ENCODE measurements at places on chromosomes 7 and 10.

GRCh38 chr10:61140765-61141392, 196.9 kb upstream of the RHOBTB1 start:
- no peak for DNase-seq

- no peak for DNase-seq
Observed at GRCh38 chr10:1373287-1373686, 317.1 kb downstream of the WDR37 start.

- no peak for DNase-seq
Observed at GRCh38 chr10:98033515-98033914, 3.1 kb upstream of the CRTAC1 start.

DNA sequence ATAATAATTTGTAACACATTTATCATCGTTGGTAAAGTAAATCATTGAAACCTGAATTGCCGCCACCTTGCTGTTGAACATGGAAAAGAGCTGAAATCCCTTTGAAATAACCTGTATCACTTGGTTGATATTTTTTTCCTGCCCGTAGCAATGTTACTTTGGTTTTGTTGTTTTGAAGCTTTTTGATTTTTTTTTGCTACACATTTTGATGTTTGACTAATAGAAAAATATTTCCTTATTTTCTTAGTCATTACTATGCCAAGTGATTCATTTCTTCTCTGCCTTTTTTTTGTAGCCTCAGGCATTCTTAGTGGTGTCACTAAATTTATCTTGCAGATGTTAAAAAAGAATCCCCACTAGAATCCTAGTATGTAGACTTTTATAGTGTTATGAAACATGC, 235.1 kb upstream of the MEOX2 start:
- no peak for DNase-seq

- no peak for DNase-seq
Observed at GRCh38 chr7:26073041-26073440, 79.0 kb upstream of the NFE2L3 start.

DNA sequence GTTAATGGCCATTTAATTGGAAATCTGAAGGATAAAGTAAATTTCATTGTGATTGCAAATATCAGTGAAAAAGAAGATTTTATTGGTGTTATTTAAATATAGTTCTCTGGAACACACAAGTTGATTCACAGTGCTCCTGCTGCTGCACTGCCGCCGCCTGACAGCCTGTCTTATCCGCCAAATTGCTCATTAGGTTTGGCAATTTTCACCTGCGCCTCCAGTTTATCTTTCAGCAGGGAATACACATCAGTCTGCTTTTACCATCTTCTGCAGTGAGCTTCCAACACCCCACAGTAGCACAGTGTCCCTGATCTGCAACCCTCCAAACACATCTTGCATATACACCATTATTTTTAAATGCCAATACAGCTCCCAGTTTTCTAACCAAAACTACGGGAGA, 308.3 kb downstream of the PARD3 start:
- no peak for DNase-seq

GRCh38 chr7:148368562-148368961, 222.0 kb upstream of the C7orf33 start:
- DNase-seq = no peak

GRCh38 chr7:44748948-44749731, 493 bp downstream of the ZMIZ2 start:
- no peak for DNase-seq

DNA sequence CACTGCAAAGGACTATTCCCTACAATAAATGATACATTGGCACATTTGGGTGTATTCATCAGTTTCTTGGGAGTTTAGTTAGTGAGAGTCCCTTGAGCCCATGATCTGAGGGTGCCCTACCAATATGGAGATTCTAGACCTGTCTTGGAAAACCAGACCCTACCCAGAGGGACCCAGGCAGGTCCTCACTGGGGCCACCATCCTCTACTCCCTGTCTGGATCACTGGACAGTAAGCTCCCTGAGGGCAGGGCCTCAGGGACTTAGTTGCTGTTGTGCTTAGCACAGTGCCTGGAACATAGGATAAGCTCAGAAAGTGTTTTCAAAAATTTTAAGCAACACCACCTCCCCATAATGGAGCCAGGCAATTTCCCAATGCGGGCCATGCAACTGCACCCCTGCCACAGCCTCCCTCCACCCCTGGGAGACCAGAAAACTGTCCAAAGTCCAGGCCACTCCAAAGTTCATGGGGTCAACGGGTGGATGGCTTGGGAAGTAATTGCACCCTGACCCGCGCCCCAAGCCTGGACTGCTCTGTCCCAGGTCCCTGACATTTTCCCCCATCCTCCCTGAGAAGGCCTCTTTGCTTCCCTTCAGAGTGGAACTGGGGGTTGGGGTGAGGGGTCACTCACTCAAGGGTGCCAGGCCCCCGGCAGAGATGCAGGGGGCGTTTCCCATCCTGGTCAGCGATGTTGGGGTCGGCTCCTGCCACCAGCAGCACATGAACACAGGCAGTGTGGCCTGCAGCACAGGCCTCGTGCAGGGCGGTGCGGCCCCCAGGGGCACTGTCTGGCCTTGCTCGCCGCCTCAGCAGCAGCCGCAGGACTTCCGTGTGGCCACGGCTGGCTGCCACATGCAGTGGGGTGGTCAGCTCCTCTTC, 1.0 kb downstream of the ASB10 start:
- no peak for DNase-seq

DNA sequence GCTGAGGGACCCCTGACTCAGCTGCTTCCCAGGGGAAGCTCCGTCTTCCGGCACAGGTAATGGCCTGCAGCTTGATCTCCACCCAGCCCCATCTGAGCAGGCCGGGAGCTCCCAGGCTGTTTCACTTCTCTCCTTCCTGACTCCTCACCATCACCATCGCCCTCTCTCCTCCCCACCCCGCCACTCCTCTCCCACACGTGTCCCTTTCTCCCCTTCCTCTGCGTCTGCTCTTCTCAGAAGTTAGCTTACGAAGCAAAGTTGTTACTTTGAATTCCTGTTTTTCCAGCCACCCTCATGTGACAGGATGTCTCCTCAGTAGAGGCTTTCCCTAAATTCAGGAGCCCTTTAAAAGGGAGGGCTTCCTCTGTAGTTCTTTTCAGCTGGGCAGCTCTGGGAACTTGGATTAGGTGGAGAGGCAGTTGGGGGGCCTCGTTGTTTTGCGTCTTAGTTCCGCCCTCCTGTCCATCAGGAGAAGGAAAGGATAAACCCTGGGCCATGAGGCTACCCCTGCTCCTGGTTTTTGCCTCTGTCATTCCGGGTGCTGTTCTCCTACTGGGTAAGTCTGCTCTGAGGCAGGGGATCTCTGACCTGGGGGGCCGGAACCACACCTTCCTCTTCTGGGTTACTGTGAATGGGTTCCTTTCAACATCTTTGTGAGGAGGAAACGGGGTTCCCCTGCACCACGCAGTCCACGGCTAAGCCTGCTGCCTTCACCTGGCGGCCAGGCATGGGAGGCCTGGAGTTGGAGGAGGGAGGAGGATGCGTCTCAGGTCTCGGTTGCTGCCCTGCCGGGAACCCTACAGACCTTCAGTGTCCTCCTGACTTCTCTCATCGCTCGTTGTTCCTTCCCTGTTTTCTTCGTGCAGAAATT, at the start of gene MRC1:
TSS of gene MRC1 (plus strand) at position 378 of the 871 bp plus-strand sequence. CDS start at position 496, 118 bp downstream.
- DNase-seq = no peak

- no peak for DNase-seq
Observed at GRCh38 chr10:66941491-66941890, 15.7 kb downstream of the LRRTM3 start.

DNA sequence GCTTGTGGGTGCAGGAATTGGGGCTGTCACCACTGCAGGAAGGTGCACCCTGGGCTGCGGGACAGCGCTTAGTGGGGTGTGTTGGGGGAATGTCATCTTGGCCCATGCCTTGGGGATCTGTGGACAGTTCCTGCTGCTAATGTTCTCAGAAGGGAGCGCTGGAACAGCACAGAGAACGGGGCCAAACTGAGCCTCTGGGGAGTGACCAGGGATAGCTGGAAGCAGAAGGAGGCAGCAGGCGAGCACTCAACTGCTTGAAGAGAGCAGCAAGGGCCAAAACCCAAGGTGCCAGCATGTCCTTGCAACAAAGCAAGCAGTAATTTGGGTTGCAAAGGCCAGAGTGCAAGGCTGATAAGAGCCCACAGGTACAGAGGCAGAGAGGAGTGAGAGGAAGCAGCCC, 31.3 kb upstream of the WDFY4 start:
- no peak for DNase-seq

DNA sequence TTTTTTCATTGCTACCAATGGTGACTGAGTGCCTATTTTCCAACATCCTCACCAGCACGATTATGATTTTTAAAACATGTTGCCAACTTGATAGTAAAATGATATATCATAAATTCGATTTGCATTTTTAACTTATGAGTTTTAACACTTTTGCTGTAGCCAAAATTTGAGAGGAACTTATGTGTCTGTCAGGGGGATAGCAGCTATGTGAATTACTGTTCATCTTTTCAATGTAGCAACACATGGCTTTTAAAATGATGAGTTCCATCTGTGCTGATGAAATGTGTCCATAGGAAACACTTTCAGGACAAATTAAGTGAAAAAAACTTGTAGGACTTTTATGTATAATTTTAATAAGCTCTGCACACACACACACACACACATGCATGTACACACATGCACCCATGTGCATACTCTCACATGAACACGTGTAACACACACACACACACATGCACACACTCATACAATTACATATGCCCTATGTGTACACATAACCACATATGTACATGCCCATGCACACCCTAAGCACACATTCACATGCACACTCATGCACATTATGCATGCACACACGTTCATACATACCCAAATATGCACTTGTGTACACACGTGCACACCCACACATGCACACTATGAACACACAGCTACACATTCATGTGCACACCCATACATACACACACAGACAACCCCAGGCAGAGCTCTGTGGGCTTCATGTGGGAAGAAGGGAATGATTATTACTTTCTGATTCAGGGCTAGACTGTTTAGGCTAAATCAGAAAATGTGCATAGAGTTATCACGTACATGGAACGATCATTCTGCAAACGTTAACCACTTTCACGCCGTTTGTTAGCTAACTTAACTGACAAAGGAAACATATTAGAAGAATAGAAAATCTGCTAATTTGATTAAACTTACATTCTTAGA, 68.9 kb downstream of the C10orf143 start:
- no peak for DNase-seq

- DNase-seq = no peak
Observed at GRCh38 chr7:106344211-106344610, 59.4 kb upstream of the NAMPT start.

DNA sequence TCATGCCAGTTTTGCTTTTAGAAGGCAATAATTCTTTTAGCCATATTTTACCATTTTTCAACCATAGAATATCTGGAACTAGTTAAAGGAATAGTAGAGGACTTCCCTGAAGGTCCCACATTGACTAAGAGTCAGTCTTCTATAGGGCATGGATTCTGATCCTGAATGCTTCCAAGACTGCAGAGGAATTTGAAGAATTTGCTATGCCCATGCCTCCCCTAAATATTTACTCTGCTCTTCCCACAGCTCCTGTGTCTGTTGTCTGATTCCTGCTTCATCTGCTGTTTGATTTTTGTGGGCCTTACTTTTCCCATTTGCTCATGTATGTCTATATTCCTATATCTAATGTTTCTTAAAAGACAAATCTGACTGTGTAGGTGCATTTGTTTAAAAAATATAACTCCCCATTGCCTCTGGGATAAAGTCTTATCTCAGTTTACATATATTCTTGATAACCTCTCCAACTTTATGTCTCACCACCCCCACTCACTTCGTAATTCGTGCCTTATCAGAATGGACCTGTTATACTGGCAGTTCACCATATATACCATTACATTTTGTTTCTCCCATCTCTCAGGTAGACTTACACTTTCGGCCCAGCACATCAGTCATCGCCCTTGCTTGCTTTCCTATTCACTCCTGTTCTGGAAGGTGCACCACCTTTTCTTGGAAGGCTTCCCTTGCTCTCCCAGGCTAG, 33.9 kb downstream of the LRRC4 start:
- DNase-seq = no peak

DNA sequence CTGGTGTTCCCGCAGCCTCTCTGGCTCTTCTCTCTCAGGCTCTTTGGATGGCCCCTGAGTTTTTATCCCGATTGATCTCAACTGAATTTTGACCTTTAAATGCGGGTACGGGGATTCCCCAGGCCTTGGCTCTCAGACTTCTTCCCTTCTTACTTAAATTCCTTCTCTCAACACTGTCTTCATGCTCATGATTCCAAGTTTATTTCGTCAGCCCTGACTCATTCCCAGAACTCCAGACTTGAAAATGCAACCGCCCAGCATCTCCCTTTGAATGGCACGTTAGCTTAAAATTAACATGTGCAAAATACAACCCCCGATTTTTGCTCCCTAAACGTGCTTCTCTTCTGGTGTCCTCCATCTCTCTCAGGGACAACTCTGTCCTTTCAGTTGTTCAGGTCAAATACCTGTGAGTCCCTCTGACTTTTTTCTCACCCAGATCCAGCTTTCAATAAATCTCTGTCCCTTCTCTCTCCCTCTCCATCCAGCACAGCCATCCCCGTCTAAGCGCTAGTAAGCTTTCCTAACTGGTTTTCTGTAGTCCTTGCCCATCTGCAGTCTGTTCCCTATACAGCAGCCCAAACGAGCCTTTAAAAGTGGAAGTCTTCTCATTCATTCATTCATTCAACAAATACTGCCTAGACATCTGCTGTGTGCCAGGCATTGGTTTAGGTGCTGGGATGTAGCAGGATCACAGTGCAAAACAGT, 7.1 kb downstream of the HECW1 start:
- no peak for DNase-seq

DNA sequence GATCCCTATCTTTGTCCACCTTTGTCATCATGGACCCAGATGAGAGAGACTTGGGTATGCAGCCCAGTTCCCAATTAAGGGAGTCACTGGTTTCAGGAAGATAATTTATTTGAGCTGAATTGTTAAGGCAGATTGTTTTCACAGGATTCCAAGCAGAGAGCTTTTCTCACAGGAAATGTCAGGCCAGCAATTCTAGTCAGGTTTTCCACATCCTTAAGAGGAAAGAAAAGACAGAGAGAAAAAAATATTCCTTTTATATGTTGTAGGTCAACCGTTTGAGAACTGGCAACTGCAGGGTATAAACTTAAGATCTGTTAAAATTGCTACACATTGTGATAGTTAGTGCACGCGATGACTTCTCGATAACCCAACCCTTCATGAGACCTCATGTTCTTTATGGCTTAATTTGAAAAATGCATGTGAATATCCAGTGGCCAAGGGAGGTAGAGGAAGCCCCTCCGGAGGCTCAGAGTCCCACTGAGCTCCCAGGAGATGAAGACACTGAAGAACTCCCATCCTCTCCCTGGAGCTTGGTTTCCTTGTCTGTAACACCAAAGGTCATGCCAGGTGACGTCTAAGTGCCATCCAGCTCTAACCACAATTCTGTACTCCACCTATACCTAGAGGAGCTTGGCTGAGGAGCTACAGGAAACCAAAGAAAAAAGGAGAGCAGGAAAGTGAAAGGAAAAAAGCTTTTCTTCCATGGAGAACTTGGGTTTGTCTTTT, 45.6 kb downstream of the MINDY4 start:
- DNase-seq = no peak

DNA sequence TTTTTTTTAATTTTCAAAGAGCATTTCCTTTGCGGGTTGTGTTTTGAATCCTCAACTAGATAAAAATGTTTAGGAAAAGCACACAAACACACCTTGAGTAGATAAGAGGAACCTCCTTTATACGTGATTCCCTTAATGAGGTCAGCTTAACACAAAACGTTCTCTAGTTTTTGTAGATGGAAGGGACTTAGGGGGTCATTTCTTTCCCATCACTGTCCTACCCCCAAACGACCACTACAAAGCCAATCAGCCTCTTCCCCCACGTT, 1.2 kb downstream of the SUV39H2 start:
- no peak for DNase-seq

GRCh38 chr7:112150823-112151641, 55.2 kb downstream of the DOCK4 start:
- DNase-seq = no peak

All from activated naive CD4-positive, alpha-beta T cell (primary cell).